ENCODE measurements at places on chromosomes 6 and 20.

- no peak for DNase-seq
Measured at GRCh38 chr20:44123251-44123650, 63.7 kb downstream of the JPH2 start.

DNA sequence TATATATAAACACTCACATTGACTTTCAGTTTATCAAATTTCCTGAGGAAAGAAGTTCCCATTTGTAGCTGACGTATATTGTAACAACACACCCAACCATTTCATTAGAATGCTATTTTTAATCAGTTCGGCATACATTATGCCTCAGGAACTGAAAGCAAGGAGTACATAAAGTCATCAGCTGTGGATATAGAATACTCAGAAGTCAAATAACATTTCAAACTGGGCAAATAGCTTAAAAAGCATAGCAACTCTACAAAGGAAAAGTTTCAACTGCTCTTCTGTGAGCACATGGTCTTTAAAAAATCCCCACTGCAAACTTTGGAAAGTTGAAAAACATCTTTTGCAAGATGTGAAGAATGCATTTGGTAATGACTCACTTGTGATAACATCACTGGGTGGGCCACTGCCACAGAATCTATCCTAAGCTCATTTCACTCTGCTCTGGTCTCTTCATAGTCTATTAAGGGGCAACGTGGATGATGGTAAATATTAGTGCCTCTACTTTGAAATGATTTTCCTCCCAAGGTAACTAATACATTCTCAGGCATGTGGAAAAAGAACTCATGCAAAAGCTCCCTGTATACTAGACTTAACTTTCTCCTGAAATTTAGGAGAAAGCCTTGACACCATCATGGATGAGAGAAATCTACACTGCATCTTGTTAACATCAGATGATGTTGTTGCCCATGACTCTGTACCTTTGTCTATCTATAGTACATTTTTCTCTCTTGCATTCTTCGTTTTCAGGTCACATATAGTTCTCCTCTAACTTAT lies 49.2 kb downstream of the FYN start:
- no peak for DNase-seq

DNA sequence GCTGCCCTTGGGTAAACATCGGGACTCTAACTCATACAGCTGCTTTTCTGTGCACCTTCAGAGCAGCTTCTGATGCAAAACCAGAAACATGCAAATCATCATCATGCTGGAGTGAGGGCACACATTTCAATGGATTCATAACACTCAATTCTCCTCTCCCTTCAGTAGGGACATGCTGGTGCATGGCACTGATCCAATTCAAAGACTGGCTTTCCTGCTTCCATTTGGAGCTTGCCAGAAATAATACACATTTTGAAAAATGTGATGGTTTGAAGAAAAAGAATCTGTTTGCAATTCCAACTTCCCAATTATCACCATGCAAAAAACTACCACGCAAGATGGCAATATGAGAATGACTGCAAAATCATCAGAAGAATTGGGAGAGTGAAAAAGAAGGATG lies 65.2 kb upstream of the PDE10A start:
- DNase-seq, result no peak

- peak; percentile 76 for DNase-seq
Measured at GRCh38 chr6:35552285-35552917, 39.7 kb upstream of the TULP1 start.

DNA sequence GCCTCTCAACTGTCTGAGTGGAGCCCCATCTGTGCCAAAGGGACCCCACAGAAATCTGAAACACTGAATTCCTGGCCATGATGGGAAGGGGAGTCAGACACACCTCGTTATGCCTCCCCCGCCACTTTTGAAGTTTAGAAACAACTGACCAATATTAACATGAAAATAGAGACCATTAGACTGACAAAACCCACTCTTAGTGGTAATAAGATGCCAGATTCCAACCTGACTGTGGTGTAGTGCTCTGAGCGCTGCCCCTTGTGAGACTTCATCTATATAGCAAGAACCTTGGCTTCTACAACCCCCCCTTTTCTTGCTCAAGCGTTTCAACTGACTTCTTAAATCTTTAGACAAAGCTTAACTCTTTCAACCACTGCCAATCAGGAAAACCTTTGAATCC lies 46.1 kb upstream of the UNC93A start:
- no peak for DNase-seq

GRCh38 chr6:30184417-30185031 lies 21.2 kb downstream of the TRIM15 start:
- no peak for DNase-seq

- no peak for DNase-seq
Measured at GRCh38 chr6:12007887-12008286, 4.2 kb upstream of the HIVEP1 start.
